ENCODE measurements at places on chromosomes 7 and 10.

DNA sequence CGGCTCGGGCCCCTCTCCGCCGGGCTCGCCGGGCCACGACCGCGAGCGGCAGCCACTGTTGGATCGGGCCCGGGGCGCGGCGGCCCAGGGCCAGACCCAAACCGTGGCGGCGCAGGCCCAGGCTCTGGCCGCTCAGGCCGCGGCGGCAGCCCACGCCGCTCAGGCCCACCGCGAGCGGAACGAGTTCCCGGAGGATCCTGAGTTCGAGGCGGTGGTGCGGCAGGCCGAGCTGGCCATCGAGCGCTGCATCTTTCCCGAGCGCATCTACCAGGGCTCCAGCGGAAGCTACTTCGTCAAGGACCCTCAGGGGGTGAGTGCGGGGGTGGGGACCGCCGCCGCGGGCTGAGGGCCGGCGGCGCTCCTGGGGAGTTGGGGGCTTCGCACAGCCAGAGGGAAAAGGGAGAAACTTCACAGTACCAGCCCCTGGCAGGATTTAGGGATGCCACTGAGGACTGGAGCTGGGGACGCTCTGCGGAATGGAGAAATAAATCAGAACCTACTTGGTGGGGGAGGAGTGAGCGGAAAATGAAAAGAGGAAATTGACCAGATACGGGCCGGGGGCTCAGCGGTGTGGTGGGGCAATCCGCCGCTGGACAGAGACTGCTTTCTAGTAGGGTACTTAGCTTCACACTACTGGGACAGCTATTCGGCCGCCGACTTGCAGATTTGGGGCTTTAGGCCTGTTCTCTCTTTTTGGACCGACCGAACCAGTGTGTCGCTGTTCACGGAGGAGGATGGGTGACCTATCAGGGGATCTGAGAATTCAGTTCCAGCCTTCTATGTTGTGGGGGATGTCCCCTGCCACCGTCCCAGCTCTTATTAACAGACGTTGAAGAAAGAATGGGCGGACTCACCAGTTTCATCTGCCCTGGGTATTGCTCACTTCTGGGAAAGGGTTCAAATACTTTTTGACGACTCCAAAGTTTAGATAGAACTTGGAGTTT, 669 bp downstream of the PI4K2A start:
- DNase-seq: no peak

GRCh38 chr7:108124820-108125219, 5.3 kb downstream of the LAMB4 start:
- no peak for DNase-seq

DNA sequence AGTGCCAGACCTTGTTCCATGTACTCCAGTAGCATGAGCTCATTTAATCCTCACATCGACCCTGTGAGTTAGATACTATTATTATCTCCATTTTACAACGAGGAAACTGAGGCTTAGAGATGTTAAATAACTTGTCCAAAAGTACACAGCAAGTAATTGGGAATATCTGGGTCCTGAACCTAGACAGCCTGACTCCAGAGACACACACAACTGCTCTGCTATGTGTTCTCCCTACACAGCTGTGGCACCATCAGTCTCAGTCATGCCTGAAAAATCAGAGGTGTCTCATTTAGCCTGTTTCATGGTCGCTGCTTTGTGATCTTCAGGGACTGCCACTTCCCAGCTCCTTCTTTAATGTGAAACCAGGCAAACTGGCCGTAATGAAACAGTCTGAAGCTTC, 56.5 kb downstream of the COL1A2 start:
- DNase-seq: no peak

DNA sequence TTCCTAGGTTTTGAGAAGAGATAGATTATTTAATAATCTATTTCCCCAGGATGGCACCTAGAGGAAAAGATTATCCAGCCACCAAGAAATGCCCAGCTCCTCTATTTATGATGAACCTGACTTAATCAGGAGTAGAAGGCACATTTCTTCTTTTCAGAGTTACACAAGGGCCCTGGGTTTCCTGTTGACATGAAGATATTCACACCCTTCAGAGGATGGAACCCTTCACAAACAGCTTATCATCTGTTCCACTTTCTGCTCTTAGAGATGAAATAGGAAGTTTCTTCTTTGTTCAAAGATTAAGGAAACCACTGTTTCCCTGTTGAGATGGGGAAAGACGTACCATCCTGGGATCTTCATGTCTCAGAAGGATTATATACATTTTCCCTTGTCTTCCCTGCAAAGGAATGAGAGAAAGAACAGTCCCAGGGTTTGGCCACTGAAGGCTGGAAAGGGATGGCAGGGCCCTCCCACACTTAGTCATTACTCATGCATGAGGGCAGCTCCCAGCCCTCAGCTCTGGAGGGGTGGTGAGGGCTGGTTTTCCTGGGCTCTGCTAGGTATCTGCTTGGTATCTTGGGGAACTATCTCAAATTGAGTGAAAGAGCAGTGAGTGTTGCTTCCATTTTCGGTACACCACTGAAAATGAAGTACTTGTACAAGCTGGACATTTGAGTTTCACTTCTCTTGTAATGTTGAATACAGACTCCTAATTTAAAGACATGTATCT, 64.0 kb downstream of the MTPAP start:
- peak; percentile 66 for DNase-seq

DNA sequence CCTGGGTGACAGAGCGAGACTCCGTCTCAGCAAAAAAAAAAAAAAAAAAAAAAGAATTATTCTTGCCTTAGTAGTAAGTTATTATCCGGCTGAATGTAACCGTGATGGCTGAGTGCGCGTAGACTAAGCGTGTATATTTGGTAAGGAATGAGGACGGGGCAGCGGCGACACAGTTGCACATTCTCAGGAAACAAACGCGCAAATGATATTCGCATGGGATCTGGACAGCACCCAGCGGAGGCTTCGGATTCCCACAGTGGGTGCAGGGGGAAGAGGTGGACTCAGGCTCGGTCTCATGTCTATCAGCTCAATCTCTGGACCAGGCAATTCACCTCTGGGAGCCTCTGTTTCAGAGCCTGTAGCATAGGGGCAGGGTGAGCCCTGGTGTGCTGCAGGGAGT, 29.1 kb downstream of the PAPOLB start:
- no peak for DNase-seq

All from Kasumi-1 (cell line).